ENCODE measurements at places on chromosomes 11 and 22. TPM values are rescaled to one million over a fixed set of nuclear protein-coding genes. Genes with fewer than 3 reads are reported as not detected.

DNA sequence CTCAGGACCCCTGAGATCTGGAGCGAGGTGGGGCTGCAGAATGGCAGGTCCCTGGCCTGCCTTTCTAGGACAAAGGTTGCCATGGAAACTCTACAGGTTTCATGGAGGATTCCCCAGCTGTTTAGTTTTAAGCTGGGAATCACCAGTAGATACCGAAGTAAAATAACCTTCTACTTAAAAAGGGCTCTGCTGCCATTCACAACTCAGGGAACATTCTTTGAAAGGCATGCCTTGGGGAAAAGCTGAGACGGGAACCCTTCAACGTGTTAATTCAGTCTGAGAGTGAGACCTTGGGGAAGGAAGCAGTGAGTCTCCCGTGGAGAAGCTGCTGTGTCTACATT lies 493.3 kb downstream of the BRD1 start:
- DNase-seq = no peak

- DNase-seq = peak; percentile 88
These were observed 161.1 kb downstream of the BBOX1 start for GRCh38 chr11:27201454-27202302.

- peak; percentile 43 for DNase-seq
These were observed 561 bp downstream of the PGM2L1 start for GRCh38 chr11:74397501-74398243.

Gene MAP6
- not detected for total RNA-seq

DNA sequence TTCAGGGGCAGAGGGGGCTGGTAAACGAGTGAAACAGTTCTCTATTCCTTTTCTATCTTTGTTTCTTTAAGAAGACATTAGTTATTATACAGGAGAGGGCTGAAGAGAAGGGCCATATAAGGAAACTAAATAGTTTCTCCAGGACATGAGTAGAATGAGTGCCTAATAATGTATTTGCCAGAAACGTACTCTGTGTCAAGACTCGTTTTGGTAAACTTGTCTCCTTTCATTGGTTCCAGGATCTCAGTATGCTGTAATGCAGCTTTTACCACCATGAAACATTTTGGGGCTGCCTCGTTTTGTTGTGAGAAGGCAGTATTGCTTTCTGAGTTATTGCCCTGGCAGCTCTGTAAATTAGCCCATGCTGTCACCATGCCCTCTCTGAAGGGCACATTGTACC lies 51.7 kb downstream of the POLD3 start:
- DNase-seq = no peak

DNA sequence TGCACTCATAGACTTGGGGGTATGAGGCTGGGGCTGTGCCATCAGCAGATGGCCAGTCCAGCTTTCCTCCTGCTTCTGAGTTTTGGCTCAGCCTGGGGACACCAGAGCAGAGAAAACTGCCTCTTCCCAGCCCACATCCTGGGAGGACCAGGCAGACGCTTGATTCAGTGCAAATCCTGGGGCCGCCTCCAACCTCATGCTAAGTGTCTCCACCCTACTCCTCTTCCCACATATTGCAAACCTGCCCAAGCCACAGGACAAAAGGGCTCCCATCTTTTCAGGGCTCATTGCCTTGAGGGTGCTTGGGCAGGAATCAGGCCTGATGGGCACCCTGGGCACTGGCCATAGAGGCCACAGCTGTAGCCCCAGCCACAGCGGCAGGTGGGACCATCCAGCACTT lies 79.7 kb upstream of the SHANK2 start:
- DNase-seq = no peak

- DNase-seq = peak; percentile 43
These were observed 2.0 kb downstream of the ARHGAP32 start for GRCh38 chr11:129190087-129190486.

Gene GAB4
- not detected for total RNA-seq

DNA sequence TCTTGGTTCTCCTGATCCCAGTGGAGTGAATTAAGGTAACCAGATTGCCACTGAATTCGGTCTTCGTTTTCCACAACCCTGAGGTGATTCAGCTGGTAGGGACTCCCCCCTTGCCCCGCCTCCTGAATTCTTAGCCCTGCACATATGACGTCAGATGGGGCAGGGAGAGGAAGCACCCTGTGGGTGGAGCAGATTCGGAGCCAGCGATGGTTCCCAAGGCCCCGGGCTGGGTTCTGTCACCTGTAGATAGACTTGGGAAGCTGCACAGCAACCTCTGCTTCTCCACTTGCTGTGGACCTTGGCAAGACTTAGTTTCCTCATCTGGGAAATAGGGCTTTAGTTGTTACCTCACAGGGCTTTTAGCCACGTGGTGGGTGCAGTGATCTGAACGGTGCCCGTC lies 67.8 kb downstream of the CTTN start:
- peak; percentile 39 for DNase-seq

GRCh38 chr11:119324189-119324588 lies 7.3 kb upstream of the MCAM start:
- DNase-seq = no peak

GRCh38 chr11:61688365-61689163 lies 8.4 kb downstream of the DAGLA start:
- DNase-seq = no peak

GRCh38 chr11:44930588-44931302 lies 19.9 kb downstream of the TP53I11 start:
- DNase-seq = no peak

GRCh38 chr11:75801362-75802020 lies 13.5 kb upstream of the UVRAG start:
- DNase-seq = no peak

GRCh38 chr22:24247564-24248344 lies 2.9 kb upstream of the GGT5 start:
- DNase-seq = peak; percentile 91

Gene GSTT2B
- total RNA-seq = 3.6 TPM

GRCh38 chr11:13487661-13488030 lies 8.2 kb downstream of the PTH start:
- DNase-seq = peak; percentile 28

DNA sequence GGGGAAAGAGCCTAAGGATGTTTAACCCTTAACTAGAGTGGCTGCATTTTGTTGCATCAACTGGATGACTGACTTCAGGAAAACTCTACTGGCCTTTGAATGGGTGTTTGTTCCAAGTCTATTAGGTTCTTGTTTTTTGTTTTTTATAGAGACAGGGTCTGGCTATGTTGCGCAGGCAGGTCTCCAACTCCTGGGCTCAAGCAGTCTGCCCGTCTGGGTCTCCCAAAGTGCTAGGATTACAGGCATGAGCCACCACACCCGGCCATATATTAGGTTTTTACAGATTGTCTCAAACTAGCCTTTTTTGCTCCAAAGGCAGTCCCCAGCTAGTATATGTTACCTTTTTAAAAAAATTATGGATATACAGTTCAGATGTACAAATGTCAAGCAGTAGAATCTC lies 1.1 kb downstream of the SMARCB1 start:
- no peak for DNase-seq

Gene GGTLC3
- not detected for total RNA-seq

Gene ATXN10
- total RNA-seq = 243 TPM

DNA sequence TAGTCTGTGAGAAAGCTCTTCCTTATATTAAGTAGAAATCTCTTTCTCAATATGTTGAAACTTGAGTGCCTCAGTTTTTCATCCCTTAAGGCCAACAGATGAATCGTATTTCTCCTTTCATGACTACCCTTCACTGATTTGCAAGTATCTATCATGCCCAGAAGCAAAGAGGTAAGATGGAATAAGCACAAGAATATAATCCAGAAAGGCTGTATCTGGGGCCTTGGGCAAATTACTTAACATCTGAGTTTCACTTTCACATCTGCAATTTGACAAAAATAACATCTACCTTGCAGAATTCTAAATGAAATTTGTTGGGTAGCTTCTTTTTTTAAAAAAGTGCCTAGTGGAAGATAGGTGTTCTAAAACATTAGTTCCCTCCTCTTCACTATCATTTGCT lies 552.4 kb upstream of the ANO5 start:
- no peak for DNase-seq

DNA sequence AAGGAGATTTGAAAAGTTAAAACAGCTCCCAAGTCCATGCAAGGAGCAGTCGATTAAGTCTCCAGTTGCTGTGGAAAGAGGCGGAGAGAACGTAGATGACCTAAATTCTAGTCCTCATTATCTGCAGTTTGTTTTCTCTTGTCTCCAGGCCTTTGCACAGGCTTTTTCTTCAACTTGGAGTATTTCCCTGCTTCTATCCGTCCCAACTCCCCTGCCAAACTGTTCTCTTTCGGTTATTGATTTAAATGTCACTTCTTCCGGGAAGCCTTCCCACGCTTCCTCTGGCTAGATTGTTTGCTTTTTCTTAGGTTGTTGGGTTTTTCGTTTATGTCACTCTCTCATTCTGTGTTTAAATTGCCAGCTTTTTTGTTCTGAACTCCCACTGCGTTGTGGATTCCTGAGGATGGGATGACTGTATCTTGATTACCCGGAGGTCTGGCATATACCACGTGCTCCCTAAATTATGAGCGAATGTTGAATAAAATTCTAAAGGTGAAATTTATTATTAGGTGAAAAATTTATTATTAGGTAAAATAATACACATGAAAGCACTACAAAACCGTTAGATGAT lies 463 bp downstream of the TMEM126B start:
- no peak for DNase-seq

Gene KRTAP5-8
- not detected for total RNA-seq

Gene TMEM109
- total RNA-seq = 78.1 TPM

Gene GPHA2
- total RNA-seq = not detected

DNA sequence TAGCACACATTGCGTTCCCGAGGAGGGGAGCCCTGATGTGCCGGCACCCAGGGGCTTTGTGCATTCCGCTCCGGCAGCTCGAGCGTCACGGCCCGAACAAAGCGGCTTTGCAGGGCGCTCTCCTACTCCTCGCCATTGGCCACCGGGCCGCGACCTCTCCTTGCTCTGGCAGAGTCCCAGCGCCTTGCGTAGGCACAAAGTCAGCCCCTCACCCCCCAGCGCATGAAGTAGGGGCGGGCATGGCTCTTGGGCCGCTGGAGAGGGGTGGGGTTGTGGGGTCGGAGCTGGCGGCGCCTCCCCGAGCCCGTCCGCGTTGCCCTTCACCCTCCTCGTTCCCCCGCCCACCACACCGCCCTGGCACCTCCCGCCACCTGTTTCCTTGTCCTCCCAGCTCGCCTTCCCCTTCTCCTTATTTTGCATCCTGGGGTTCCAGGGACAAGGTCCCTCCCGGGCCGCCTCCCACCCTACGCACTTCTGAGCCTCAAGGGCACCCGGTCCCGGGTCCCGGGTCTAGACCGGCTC lies 753 bp upstream of the PPARA start:
- DNase-seq = peak; percentile 57

GRCh38 chr22:47627556-47628253 lies 865.3 kb downstream of the TBC1D22A start:
- no peak for DNase-seq

GRCh38 chr22:45537734-45538181 lies 35.1 kb downstream of the FBLN1 start:
- DNase-seq = no peak

Gene LRP4
- total RNA-seq = 0.80 TPM

- no peak for DNase-seq
These were observed 23.1 kb upstream of the CD82 start for GRCh38 chr11:44542372-44542771.

GRCh38 chr11:67283481-67283963 lies 5.6 kb upstream of the ANKRD13D start:
- no peak for DNase-seq

- DNase-seq = no peak
These were observed 9.2 kb upstream of the RBM14 start for GRCh38 chr11:66607126-66607834.

Gene SF3A1
- 197 TPM for total RNA-seq

DNA sequence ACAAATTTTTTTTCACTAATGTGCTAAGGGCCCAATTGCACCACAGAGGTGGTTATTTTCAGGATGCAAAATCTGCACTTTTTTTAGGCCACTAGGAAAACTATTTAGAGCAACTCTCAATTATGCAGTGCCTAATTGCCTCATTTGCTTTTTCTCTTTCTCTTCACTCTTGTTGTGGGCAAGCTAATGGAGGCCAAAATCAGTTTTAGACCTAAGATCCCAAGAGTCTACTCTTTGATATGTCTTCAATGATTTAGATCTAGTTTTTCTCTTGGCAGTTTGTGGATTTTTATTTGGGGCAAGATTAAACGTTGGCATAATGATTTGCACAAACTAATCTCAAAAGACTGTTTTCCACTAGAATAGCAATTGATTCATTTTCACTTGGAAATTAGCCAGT lies 1996.9 kb downstream of the LRRC4C start:
- DNase-seq = no peak

- DNase-seq = no peak
These were observed 442.7 kb downstream of the MIAT start for GRCh38 chr22:27099946-27100722.

DNA sequence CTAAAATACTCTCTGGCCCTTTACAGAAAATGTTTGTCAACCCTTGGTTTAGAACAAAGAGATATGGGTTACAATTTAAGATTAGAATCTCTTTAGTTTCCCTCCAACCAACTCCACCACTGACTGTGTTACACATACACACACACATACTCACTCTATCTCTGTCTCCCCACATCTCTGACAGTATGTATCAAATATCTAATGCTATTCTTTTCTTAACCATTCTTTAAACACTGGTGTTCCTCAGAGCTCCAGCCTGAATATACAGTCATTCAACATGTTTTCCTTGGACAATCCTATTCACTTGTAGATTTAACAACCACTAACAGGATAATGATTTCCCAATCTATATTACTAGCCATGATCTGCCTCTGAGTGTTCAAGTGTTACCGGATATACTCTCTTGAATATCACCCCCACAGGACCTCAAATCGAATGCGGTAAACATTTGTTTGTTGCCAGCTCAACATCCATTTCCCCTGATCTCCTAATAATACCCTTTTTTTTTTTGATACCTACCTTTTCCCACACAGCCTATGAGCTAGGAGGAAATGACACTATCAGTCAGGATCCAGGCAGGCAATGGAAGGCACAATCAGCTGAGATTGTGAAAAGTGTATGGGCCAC lies 6.1 kb downstream of the MPZL3 start:
- DNase-seq = no peak

Gene DDX10
- 31.7 TPM for total RNA-seq

GRCh38 chr11:72001834-72002591 lies 3.3 kb downstream of the IL18BP start:
- DNase-seq = no peak

DNA sequence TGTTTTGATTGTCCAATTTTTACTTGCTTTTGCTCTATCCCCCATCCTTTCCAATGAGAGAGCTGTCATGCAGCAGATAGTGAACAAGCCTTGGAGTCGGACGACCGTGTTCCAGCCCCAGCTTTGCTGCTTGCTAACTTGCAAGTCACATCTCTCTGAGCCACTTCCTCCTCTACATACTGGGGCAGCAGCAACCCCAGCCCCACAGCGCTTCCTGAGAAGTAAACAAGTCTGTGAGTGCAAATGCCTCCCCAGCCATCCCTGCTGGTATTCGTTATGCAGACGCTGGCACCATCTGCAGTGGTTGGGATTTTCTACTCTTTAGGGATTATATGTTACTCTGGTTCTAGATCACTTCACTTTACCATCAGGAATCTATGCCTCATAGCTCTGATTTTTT lies 35.0 kb downstream of the TPBGL start:
- no peak for DNase-seq

Gene PGA3
- not detected for total RNA-seq

- no peak for DNase-seq
These were observed 58.8 kb downstream of the SLN start for GRCh38 chr11:107653076-107653475.

- DNase-seq = no peak
These were observed 21.5 kb downstream of the TNRC6B start for GRCh38 chr22:40199223-40199622.

Gene OR52A1
- not detected for total RNA-seq

Gene OR10D3
- total RNA-seq = not detected

- no peak for DNase-seq
These were observed 471 bp downstream of the RNF185 start for GRCh38 chr22:31160328-31160978.

Gene MRGPRX4
- not detected for total RNA-seq

GRCh38 chr22:45006964-45007390 lies 2.8 kb downstream of the PHF21B start:
- DNase-seq = no peak

Measured in Calu3 (cell line).